ENCODE measurements at places on chromosomes 6 and 20.

DNA sequence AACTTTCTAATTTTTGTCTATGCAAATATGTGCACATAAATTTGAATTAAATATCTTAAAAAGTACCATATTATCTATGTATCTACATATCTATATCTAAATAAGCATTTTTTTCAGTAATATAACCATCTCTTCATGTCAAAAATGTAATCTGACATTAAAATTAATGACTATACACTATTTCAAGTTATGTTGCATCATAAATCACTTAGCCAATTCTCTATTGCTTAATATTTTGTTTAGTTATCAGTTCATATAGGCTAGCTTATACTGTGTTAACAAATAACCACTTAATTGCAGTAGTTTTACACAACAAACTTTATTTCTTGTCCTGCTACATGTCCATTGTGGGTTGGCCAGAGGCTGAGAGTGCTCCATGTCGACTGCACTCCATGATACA lies 360.8 kb downstream of the EPM2A start:
- DNase-seq = no peak

- no peak for DNase-seq
These were observed 15.6 kb downstream of the HAO1 start for GRCh38 chr20:7924692-7925091.

GRCh38 chr6:73109659-73110058 lies 115.6 kb downstream of the KHDC1L start:
- no peak for DNase-seq

GRCh38 chr6:156949376-156949775 lies 172.2 kb downstream of the ARID1B start:
- DNase-seq = no peak

- DNase-seq = no peak
These were observed 991.0 kb downstream of the KIF16B start for GRCh38 chr20:15582146-15582760.

- no peak for DNase-seq
These were observed 169.0 kb downstream of the FUT9 start for GRCh38 chr6:96184798-96185197.

DNA sequence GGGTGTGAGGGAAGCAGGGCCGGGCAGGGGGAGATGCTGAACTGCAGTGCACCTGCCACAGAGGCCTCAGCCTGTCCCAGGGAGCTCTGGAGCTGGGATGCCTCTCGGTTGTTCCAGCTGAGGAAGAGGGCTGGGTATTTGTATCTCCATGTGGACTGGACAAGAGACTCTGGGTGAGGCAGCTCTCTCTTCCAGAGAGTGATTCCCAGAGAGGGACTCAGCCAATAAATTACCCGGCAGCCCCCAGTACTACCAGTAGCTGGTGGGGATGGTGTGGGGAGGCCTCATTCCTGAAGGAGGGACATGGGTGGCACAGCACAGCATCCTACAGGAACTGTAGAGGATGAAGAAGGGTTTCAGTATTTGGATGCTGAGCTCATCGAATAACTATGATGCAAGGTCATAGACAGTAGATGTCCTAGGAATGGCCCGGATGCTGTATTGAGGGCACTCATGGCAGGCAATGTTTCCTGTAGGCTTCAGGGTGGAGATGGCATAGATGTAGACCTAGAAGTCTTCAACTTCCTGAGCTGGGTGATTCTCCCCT lies 1.4 kb downstream of the FGD2 start:
- no peak for DNase-seq

GRCh38 chr20:43536817-43537440 lies 21.9 kb upstream of the SGK2 start:
- DNase-seq = no peak

- DNase-seq = no peak
These were observed 62.2 kb upstream of the FABP7 start for GRCh38 chr6:122717350-122717749.

DNA sequence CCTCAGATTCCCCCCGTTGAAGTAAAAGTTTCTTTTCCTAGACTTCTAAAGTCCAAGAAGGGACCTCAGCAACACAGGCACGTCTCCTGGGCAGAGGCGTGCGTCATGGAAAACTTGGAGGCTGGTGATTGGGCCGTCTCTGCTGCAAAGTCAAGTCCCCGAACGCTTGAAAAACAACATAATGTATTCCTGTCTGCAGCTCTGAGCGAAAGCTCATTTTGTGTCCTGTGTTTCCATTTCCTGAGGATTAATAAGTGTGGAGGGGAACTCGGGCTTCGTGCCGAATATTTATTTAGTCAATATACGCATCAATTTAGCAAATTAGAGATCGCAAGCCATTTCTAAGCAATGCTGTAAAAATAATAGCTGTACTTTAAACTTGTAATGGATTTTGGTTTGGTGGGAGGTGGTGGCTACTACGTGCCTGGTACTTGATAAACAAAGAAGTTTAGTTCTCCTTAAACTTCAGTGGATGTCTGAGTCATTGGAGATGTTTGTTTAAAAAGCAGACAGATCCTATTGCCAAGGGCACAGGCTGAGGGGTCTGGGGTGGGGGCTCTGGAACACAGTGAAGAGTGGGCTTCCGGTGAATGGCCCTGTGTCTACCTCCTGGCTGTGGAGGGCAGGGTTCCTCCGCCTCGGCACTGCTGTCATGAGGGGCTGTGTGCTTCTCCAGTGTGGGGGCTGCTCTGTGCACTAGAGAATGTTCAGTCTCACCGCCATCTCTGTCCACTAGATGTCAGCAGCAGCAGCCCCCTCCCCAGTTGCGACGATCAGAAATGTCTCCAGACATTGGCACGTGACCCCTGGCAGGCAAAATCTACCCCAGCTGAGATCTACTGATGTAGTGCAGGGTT lies 21.8 kb downstream of the PCK1 start:
- no peak for DNase-seq

- no peak for DNase-seq
These were observed 116.0 kb upstream of the JARID2 start for GRCh38 chr6:15129887-15130286.

DNA sequence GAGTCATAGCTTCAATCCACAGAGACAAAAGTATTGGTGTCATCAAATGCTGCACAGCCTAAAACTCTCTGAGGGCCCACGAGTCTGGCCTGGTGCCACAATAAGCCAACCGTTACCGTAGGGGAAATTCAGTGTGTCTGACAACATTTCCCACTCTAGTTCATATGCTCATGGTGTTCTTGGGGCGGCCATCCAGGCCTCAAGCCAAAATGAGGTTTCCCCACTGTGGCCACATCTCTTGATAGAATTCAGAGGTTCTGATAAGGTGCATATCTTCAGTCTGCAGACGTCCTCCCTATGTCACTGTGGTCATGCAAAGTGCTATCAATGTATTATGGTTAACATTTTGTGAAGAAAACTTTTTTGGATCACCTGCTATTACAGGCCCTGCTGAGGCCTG lies 627.7 kb downstream of the QKI start:
- no peak for DNase-seq

DNA sequence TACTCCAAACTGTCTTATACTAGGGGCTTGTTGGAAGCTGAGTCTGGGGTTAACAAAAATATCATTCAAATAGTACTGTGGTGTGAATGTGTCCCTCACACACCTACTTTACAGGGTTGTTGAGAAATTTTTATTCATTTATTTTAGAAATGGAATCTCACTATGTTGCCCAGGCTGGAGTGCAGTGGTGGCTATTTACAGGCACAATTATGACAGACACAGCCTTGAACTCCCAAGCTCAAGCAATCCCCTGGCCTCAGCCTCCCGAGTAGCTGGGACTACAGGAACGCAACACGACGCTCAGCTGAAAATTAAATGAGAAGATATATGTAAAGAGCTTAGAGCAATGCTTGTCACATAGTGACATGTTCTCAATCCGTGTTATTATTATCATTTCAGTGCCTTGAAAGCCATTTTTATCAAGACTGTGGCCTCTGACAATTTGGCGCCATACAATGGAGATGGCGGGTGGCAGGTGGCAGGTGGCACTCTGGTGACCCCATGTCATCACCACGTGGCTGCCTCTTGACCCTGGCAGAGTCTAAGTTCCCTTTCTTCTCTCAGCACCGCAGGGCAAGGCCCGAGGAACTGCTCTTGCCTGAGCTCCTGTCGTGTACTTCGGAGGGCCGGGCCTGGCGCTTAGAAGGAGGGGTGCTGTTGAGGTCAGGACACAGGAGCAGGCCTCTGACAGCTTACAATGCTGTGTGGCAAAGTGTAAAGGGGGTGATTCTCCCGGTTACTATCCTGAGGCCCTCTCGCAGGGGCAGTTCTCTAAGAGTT lies 64.5 kb downstream of the STX11 start:
- no peak for DNase-seq

- DNase-seq = no peak
These were observed 86.6 kb downstream of the TFAP2B start for GRCh38 chr6:50905297-50905696.

DNA sequence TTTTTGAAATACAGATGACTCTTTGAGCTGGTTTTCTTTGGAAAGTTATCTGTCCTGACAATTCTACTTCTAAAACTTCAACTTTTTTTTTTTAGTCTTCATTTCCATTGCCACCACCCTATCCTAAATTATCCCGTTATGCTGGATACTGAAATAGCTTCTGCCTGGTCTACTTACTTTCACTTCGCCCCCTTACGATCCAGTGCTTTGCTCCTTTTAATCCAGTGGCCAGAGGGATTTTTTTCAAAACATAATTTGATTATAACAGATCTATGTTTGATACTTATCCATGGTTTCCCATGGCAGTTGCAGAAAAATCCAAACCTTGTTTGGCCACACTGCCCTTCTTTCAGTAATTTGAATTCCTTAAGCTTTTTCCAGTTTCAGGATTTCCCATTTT lies 27.4 kb downstream of the ASXL1 start:
- no peak for DNase-seq
